ENCODE measurements at places on chromosomes 4 and X.

DNA sequence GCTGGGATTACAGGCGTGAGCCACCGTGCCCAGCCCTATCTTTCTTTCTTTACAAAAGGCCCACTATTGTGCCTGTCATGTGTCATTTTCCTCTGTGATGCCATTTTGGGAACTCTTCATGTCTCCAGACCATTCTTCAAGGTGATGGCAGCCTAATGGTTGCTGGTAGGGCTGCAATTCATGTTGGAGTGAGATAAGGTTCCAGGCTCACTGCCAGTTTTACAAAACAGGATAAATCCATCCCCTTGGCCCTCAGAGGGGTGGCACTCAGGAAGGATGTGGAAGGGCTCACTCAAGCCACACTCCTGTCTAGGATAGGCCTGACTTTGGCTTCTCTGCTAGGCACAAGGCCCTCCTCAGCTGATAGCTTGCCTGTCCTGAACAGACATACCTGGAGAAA lies 3.8 kb downstream of the TCEAL9 start:
- no peak for DNase-seq

DNA sequence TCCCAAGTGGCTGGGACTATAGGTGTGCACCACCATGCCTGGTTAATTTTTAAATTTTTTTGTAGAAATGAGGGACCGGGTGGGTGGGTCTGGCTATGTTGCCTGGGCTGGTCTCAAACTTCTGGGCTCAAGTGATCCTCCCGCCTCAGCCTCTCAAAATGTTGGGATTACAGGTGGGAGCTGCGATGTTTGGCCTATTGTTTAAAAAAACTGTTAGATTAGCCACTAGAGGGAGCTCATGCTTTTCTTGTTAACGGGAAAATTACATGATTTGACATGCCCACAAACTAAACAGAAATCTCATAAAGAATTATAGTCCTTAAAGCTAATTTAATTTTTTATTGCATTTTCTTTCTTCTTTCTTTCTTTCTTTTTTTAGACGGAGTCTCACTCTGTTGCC lies 5.0 kb upstream of the SDAD1 start:
- no peak for DNase-seq

- DNase-seq: no peak
Measured at GRCh38 chr4:79578606-79579005, 170.6 kb upstream of the GK2 start.

DNA sequence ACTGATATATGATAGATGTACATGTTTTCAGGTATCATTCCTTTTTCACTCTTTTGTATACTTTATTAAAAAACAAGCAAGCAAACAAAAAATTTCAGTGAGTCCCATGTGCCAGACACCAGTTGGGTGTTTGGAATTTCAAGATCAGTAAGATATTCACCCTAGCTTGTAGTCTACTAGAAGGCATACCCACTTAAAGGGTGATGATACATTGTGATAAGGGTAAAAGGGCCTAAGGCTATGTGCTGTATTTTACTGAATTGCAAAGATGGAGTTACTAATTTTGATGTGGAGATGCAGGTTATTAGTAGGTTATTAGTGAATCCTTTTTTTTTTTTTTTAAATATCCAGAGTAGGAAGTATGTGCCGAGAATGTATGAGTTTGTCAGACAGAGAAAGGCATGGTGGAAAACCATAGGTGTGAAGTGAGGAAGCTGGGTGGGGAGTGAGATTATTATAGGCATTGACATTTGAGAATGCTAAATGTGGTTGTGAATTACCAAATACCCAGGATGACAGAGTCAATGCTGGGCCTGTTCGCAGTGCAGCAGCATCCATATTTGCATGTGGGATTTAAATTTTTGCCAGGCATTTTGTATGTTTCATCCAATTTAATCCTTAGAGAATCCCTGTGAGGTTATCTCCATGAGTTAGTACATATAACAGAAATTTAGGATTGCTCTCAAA lies 10.1 kb downstream of the STIM2 start:
- DNase-seq: no peak

GRCh38 chr4:177229331-177229730 lies 80.3 kb upstream of the NEIL3 start:
- no peak for DNase-seq

DNA sequence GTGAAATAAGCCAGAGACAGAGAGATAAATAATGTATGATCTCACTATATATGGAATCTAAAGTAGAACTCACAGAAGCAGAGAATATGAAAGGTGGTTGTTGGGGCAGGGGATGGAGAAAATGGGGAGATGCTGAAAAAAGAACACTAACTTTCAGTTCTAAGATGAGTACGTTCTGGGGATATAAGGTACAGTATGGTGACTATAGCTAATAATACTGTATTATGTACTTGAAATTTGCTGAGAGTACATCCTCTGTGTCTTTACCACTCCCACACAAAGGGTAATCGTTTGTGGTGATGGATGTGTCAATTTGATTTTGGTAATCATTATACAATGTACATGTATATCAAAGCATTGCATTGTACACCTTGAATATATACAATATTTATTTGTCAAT lies 6.6 kb downstream of the FBXL5 start:
- no peak for DNase-seq

GRCh38 chrX:120244735-120245498 lies 5.7 kb upstream of the ZBTB33 start:
- no peak for DNase-seq

DNA sequence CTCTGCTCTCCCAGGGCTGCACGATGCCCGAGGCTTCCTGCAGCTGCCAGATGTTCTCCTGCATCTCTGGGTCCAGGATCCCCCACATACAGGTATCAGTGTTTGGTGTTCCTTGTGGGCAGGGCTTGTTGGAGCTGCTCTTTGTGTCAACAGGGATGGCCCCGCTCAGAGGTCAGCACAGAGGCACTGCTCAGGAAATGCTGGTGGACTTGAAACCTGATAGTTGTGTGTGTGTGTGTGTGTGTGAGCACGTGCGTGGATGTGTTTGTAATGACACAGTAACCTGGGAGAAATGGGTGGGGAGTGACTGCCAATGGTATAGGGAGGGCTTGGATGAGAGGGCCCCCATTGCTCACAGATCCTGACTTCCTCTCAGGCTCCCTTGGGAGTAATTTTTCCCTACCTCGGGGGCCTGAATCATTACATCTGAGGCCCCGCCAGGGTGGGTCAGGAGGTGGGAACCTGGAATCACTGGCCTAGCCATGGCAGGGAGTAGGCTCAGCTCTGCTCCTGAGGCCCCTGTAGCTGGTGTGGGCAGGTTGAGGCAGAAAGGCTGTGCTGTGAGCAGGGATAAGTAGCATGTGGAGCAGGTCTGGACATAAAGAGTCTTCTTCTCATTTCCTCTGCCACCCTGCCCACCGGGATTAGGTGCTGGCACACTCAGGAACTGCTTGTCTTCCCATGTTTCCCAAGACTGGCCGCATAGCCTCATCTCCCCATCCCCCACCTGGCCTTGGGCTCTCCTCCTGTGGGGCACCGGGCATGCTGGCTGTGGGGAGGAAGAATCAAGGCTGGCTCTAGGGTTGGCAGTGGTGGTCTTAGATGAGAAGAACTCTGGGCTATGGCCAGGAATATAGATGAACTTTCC lies 2.5 kb upstream of the EFNB1 start:
- DNase-seq: no peak

GRCh38 chr4:160811956-160812355 lies 1351.8 kb downstream of the FSTL5 start:
- no peak for DNase-seq

- no peak for DNase-seq
Measured at GRCh38 chr4:150814873-150815272, 200.2 kb downstream of the LRBA start.

- DNase-seq: no peak
Measured at GRCh38 chr4:57291911-57292310, 181.7 kb upstream of the IGFBP7 start.

GRCh38 chr4:127965803-127966175 lies 583 bp downstream of the ABHD18 start:
- peak; percentile 8 for DNase-seq

DNA sequence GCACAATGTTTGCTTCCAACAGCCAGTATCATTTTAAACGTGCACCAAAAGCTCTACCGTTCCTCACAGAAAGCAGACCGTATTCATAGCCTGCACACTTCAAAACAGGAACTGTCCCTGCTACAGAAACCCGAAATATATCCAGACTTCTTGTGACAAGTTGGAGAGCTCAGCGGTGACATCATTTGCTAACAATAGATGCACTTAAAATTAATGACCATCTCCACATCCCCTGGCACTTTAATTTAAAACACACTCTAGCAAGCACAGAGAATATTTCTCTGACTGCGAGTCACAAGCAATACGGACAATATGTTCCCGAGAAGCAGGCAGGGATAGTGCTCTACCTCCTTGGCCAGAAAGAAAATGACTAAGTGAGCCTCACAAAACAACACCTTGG lies 2.5 kb downstream of the NYX start:
- no peak for DNase-seq

Measured in stimulated activated CD4-positive, alpha-beta T cell treated with anti-CD3 and anti-CD28 coated beads, Interleukin-1b, Interleukin-23, amount 100 ng/mL, for 1 hour (primary cell).